ENCODE measurements at places on chromosomes 3 and 15.

DNA sequence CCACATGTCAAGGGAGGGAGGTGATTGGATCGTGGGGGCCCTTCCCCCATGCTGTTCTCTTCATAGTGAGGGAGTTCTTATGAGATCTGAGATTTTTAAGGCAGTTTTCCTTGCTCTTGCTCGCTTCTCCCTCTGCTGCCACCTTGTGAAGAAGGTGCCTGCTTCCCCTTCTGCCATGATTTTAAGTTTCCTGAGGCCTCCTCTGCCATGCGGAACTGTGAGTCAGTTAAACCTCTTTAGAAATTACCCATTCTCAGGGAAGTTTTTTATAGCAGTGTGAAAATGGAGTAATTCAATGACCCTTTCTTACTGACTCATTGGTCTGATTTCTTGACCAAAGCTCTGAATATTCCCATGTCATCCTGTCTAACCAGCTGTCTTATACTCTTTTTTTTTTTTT, 484.4 kb upstream of the TPRG1 start:
- DNase-seq: peak; percentile 50

DNA sequence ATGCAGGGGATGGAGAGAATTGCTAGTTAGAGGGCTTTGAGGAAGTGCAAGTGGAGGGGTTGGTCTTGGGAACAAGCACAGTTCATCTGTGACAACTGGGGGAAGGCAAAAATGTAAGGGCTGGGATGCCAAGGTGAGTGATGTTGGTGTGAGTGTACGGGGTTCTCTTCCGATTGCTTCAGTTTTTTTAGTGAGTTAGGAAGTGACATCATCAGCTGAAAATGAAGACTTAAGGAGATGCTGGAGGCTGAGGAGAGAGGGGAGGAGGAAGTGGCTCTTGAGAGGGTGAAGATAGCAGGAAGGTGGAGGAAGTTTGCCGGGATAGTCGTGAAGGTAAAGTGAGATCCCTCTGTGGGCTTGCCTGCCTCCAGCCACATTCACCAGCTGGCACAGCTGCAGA, 12.7 kb downstream of the TICRR start:
- no peak for DNase-seq

DNA sequence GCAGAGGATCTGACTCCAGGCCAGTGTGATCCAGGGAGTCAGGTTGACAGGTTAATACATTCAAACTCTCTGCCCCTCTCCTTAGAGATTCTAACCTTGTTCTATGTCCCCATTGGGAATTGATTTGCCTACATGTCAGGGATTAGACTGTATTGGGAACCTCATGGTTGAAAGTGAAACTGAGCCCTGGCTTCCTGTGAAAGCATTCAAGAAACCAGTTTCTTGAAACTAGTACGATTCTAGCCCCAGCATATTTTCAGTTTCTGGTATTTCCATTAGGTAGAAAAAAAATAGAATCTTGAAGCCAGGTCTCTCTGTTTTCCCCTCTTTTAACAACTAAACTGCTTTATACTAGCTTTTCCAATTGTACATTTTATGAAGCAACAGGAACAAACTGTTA, 140.4 kb upstream of the ABI3BP start:
- no peak for DNase-seq

DNA sequence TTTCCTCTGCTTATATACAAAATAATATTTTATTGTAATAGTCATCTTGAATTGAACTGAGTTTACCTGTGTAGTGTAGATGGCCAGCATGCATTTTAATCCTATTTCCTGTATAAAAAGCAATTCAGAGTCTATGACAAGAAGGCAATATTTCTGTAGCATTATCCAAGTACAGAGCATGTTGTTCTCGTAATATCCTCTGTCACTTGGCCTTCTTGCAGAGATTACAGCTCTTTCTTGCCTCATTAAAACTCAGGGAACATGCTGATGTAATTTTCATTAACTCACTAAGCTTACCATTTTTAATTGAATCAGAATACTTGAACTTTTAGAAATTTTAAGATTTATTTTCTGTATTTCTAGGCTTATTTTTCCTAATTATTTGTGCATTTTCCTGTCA, 203.3 kb upstream of the AGTR1 start:
- DNase-seq: no peak

Measured in H9 (cell line).